ENCODE measurements at places on chromosomes 1 and 21.
A peak's percentile ranks its signal among the peaks of the same experiment; 100 is the strongest.

- DNase-seq, result no peak
Measured at GRCh38 chr21:45098867-45099266, 24.5 kb downstream of the ADARB1 start.

DNA sequence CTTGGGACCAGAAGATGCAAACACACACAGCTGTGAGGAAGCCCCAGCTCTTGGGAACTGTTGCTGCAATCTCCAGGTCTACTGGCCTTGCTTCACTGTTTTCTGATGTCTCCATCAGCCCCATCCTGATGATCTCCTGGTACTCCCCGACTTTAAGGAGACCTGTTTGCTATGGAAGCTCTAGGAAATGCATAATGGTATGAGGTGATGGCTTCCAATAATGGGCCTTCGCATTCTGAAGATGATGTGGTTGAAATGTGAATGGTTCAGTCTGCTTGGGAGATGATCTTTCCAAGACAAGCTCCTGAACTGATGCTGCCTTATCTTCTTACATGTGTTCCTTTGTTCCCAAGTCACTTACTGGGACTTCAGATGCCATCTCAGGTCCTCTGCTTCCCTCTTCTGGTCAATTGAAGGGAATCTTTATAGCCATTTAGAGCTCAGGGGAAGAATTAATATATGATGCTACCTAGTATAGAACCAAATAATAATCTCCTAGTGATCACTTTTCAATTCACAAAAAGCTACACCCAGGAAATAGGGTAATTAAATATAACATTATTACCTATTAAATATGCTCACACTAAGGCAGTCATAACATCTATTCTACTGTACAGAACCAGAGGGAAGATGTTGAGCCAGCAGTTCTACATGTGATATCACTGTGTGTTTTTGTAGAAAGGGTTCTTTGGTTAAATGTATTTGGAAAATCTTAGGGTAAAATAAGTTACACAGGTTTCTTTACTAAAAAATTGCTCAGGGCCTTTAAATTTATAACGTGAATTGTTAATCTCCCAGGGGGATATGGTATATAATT, 73.9 kb upstream of the VTCN1 start:
- no peak for DNase-seq

DNA sequence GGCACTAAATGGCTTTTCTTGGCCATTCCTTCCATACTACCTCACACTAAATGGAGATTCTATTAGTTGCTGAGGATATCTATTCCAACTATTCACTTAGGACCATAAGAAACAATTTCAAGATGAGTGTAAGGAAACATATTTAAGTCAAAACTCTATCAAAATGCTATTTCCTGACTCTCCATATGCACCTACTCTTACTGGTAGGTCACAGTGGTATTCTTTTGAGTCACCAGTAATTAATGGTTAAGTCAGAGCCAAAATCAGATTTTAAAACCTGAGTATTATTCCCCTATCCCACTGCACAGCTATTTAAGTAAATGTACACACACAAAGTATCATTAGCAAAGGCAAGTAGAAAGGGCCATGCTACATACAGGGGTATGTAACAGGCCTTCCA, 50.3 kb downstream of the ARID4B start:
- no peak for DNase-seq

- peak; percentile 31 for DNase-seq
Measured at GRCh38 chr1:74771913-74772515, 39.1 kb downstream of the TYW3 start.

- no peak for DNase-seq
Measured at GRCh38 chr1:156760796-156761104, 6.6 kb upstream of the PRCC start.

DNA sequence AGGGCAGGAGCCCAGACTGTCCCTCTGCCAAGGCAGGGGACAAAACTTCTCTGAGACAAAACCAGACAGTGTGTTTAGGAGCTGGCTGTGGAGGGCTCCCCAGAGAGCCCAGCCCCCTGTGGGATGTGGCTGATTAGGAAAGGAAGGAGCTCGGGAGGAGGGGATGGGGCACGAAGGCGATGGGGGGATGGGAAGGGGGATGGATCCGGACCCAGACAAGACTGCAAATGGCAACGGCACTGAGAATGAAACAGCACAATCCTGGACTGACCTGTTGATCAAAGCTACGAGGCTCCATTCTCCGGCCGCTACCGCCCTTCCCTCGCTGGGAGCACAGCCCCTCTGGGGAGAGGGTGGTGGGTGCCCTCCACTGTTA, 33.1 kb downstream of the FOXO6 start:
- DNase-seq, result no peak

DNA sequence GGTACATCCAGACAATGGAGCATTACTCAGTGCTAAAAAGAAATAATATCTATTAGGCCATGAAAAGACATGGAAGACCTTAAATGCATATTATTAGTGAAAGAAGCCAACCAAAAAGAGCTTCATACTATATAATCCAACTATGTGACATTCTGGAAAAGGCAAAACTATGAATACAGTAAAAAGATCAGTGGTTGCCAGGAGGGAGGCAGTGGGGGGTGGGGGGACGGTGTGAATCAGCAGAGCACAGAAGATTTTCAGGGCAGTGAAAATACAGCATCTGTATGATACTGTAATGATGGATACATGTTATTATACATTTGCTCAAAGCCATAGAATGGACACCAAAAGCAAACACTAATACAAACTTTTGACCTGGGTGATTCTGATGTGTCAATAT, 339.4 kb upstream of the SNX7 start:
- DNase-seq, result no peak

- no peak for DNase-seq
Measured at GRCh38 chr1:187977298-187977697, 1148.5 kb downstream of the PLA2G4A start.

DNA sequence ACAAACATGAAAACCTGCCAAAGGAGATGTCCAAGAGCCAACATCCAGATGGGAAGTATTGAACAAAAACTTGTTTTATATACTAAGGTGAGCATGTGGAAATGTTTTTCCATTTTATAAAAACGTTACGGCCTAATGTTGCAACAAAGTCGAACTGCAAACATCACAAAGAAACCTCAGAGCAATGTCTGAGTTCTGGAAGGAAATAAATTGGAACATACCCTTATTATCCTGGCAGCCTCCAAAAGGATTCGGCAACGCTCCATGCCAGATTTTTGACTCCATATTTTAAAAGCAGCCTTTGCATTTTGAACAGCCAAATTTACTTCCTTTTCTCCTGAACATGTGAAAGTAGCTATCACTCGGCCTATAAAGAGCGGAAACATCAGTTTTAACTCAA, 3.3 kb downstream of the ALDH9A1 start:
- no peak for DNase-seq

DNA sequence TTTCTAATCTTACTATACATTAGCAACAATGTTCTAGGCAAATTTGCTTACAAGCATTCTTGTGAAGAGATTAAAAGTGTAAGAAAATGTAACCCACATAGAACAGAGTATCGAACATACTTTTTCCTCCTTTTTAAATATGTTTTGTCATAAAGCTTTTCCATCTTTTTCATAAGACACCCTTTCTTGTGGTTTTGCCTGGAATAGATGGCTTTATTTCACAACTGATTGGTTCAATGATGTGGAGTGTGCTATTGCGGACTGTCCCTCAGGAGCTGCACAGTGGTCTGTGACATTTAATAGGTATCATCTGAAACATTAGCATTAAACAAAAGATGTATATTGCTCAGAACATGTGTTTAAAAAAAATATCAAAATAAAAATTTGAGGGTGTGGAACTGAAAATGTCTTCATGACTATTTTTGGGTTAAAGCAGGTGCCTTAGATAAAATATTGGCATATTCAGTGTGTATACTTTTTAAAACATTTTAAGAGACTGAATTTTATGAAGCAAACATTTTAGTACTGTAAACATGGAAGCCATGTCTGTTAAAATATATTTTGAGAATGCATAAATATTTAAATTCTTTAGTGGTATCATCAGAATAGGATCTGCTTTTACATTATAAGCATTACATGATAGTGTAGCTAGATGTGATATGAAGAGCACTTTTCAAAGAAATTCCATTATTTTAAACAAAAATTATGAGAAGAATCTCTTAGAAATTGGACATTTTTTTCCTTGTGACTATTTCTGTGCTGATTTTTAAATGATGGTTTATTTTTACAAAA, 48.3 kb upstream of the C1orf146 start:
- no peak for DNase-seq

- no peak for DNase-seq
Measured at GRCh38 chr1:10514490-10515235, 39.9 kb downstream of the PEX14 start.

DNA sequence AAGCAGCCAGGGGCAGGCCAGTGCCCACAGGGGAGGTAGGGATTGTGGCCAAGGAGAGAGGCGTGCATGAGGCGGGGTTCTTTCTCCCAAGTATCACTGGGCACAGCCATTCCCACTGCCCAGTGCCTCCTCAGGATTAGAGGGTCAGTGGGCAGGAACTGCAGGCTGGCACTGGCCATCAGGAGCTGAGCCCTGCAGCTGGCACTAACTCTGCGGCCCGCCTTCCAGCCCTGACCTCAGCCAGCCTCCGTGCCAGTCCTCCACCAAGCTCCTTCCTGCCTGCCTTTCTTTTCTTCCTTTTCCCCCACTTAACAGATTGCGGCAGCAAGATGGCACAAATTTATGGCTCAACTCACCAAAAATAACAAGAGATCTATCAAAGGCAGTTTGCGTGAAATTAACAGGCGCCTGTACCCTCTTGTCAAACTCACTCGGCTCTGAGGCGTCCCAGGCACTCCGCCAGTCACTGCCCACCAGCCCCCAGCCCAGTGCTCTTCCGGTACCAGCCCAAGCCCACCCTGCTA, 11.1 kb downstream of the ADGRB2 start:
- DNase-seq, result no peak

- no peak for DNase-seq
Measured at GRCh38 chr1:203615061-203615581, 11.5 kb upstream of the ATP2B4 start.

DNA sequence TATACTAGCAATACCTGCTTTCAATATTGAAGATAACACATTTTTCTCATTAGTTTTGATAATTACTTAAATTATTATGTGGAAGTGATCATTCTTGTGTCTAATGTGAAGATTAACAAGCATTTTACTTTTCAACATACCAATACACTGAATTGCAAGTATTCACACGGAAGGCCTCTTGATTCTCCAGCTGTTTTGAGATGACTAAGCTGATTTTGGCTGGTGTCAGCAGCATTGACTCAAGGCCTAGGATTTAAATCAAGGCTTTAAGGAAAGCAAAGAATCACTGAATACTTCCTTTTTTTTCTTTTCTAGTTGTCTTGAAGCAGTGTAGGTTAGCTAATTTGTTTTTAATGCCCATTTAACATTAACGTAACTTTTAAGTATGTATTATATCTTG, 373.7 kb downstream of the SRGAP2C start:
- no peak for DNase-seq

GRCh38 chr1:59007820-59008598, 224.2 kb upstream of the JUN start:
- DNase-seq, result no peak

DNA sequence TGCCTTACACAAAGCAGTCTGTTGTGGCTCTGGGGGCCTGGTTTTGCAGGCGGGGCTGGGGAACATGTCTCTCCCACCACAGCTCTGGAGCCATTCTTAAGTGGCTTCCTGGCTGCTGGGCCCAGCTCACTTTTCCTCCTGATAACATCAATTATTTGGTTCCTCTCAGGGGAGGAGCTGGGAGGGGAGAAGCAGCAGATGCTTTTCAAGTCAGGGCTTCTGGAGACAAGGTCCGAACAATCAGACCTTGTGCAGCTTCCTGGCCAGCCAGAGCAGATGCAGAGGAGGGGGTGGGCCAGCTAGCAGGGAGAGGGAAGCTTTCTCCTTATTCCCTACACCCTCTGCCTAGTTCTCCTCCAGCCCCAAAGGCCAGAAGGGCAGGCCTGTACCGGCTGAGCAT, 3.7 kb upstream of the PAQR6 start:
- no peak for DNase-seq

GRCh38 chr1:207020065-207020708, 12.4 kb downstream of the C1orf116 start:
- no peak for DNase-seq

- no peak for DNase-seq
Measured at GRCh38 chr1:26368006-26368405, 4.5 kb downstream of the ZNF683 start.

DNA sequence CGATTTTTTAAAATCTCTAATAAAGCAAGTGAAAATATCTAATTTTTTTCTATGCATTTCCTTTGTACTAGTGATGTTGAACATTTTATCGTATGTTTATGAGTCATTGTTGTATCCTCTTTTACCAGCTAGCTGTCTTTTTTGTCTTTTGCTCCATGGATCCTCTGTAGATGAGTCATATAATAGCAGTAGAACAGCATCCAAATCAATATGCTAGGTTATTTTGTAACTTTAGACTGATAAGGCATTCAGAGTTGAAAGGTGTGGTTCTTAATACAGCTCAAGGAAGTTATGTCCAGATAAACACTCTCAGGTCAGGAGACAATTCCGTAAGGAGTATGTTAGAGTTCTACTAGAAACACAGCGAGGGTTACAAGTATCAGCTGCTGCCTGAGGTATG, 31.9 kb downstream of the MAP10 start:
- no peak for DNase-seq

DNA sequence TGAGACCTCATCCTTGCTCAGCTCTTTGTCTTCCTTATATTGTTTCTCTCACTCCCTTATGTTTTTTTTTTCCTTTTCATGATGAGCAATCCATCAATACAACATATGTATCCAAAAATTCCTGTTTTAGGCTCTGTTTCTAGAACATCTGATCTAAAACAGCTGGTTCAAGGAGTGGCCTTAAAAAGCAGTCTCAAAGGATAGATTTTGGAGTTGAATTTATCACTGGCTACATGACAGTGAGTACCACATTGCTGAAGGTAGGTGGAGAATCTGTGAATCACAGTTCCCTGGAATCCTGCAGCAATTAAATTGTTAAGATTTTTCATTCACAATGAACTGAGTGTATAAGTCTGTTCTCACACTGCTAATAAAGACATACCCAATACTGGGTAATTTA, 155.8 kb upstream of the ADAMTS5 start:
- DNase-seq, result no peak

GRCh38 chr1:1841575-1841995, 49.3 kb downstream of the GNB1 start:
- no peak for DNase-seq

- no peak for DNase-seq
Measured at GRCh38 chr1:115969509-115969908, 6.8 kb upstream of the SLC22A15 start.

GRCh38 chr1:54379555-54380289, 26.5 kb downstream of the SSBP3 start:
- no peak for DNase-seq

- DNase-seq, result no peak
Measured at GRCh38 chr1:78645723-78646122, 3.9 kb upstream of the IFI44 start.

DNA sequence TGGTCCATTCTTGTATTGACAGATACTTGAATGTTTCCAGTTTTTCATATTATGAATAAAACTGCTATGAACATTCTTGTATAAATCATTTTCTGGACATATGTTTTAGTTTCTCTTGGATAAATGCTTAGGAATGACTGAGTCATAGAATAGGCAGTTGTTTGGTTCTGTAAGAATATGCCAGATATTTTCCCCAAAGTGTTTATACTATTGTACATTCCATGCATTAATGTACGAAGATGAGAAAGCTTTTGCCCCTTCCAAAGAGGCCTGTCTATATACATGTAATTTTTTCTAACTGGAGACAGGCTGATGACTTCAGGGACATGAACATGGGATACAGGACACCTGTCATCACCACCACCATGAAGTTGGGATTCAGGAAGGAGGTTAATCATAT, 11.3 kb downstream of the NBPF3 start:
- DNase-seq, result no peak

Measured in CD4-positive, alpha-beta T cell (primary cell).